ENCODE measurements at places on chromosomes 4 and X.

DNA sequence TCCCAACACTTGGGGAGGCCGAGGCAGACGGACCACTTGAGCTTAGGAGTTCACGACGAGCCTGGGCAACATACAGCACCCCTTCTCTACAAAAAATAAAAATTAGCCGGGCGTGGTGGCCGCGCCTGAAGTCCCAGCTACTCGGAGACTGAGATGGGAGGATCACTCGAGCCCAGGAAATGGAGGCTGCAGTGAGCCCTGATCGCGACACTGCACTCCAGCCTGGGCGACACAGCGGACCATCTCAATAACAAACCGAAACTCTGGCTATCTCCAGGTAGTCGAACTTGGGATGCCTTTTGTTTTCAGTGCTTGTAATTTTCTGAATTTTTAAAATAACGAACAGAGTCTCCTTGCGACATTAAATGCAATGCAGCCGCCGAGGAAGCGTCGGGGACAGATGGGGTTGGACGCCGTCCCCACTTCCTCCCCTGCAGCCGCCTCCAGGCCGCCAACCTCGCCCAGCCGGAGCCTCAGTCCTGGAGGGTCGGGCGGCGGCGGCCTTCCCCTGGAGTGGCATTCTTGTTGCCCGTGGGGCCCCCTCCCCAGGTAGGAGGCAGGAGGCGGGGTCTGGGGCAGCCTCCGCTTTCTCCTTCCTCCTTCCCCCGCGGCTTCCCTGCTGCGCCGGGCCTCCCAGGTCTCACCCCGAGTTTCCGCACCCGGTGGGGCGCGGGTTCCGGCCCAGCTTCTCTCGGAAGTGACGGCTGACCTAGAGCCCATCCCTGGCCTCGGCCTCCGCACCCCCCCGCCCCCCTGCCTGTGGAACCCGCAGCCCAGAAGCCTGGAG is 14.6 kb downstream of the HMX1 start:
- DNase-seq: no peak

DNA sequence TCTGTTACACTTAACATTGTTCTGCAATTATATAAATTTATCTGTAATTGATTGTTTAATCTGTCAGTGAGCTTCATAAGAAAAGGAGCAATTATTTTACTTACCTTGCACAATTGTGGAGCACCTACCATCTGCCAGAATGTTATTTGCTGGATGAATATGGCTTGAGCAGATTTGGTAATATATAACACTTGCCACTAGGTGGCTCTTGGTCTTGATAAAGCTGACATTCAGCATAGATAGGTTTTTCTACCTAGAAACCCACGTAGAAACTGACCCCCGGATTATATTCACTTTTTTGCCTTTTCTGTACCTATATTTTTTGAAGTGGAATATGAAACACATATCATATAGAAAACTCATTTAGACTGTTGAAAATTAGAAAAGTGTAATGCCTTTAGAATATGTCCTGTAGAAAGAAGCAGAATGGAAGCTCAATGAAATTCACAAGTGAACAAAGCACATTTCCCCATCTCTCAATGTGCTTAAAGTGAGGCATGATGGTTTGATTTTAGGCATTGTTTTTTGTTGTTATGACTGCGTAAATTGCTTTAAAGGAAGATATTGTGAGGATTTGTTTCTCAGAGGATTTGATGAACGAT is 9.5 kb downstream of the RBPJ start:
- DNase-seq: no peak

GRCh38 chr4:176238157-176238610 is 30.8 kb downstream of the ASB5 start:
- no peak for DNase-seq

DNA sequence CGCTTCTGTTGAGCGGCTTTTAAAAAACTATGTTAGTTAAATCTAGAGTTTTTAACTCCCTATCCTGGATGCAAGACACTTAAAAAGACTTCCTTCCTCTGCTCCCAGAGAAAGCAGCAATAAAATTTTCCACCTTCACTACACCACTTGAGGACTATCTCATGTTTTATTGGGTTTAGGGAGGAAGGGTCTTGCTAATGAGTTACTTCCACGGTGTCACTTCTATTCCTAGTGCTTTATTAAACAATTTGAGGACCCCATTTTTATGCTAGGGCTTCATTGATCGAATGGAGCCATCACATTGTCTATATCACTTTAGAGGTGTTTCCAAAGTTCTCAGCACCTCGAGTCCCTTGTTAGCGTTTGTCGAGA is 3.7 kb upstream of the STIM2 start:
- no peak for DNase-seq
